ENCODE measurements at places on chromosomes 4 and X.
A peak's percentile ranks its signal among the peaks of the same experiment; 100 is the strongest.

- no peak for DNase-seq
These were observed 29.0 kb downstream of the HAND2 start for GRCh38 chr4:173500841-173501591.

DNA sequence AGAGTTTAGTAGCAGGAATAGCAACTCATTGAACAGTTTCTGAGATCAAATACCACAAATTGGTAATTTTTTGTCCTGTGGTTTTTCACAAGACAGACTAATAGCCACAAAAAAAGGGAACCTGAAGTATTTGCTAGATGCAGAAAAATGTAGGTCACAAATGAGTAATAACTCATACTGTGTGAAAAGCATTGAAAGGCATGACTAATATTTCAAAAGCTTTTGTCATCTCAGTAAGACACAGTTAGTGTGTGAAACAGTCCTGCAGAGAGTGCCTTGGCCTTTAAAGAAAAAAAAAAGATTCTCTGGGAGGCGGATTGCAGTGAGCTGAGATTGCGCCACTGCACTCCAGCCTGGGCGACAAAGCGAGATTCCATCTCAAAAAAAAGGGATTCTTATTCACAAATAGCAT is 31.4 kb upstream of the SLC25A31 start:
- no peak for DNase-seq

DNA sequence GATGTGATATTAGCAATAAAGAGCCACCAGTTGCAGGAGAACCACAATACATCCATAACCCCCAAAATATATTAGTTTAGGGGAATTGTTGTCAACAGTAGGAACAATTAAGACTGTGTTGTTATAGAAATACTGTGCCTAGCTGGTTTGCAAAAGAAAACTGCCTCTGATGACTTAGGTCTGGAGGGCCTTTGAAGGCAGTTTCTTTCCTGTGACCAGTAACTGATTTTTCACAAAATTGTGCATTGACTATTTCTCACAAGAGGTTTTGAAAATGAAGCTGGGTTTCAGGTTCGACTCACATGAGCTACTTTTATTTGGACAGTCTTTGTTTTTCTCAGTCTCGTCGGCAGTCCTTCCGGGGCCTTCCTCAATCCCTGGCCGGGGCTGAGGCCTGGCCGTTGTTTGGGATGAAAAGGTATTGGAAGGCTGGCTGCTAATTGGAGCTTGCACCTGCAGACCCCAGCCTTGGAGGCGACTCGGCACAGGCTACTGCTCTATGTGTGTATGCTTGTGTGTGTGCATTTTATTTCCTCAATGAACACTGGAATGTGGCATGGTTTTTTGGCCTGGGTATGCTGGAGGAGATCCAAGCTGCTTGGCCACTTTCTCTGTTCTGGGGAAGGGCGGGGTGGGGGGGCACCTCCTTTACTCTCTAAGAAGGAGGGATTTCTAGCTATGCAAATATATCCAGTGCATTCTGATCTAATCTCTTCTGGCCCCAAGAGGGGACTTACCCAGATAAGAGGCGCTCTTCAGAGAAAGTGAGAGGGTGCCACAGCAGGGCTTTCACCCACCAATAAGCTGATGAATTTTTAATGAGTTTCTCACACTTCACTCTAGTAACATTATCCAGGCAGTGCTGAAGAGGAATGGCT is 49.5 kb upstream of the LNX1 start:
- no peak for DNase-seq

GRCh38 chrX:16445166-16445752 is 204.7 kb upstream of the S100G start:
- peak; percentile 49 for DNase-seq

- DNase-seq: no peak
These were observed 1540.0 kb upstream of the PABPC4L start for GRCh38 chr4:135741583-135741982.

Data from CD4-positive, alpha-beta T cell treated with Interleukin-4 for 1 hour (primary cell).